ENCODE measurements at places on chromosomes 1 and 21.

DNA sequence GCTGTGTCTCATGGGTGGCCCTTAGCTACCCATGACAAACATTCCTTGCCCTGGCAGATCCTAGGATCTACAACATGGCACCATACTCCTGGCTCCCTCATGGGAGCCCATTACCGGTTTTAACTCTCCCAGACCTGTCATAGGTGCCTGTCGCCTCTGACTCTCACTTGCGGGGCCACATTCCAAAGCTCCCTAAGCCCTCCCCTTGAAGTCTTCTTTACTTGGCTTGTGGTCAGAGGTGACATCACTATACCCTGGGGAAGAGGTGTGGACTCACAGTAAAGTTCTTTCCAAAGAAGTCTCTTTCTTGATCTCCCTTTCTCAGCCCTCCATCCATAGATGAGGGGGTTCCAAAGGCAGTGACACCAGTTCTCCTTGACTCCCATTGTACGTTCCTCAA is 5.4 kb upstream of the SLAMF9 start:
- no peak for DNase-seq

- no peak for DNase-seq
These were observed 164.8 kb downstream of the TPR start for GRCh38 chr1:186210258-186210657.

DNA sequence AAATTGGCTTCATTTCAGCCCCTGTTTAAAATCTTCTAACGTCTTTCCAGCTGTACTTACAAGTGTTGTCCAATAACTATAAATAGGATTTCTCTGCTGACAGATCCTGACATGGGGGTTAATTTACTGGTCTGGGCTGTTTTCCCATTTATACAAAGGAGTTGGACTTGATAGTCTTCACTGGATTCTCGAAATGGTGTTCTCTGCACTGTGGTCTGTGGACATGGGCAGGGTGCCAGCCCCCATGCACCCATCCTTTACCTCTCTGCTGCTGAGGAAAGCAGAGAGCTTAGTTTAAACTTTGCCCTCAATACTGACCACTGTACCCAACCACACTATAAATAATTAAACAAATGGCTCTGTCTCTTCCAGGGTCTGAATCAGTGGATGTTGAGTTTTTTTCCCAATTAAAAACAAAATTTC is 5.2 kb downstream of the DIO1 start:
- no peak for DNase-seq

- DNase-seq: no peak
These were observed 2.4 kb downstream of the DTL start for GRCh38 chr1:212037900-212038299.

- DNase-seq: no peak
These were observed 134.4 kb downstream of the TGFB2 start for GRCh38 chr1:218479436-218480115.

- no peak for DNase-seq
These were observed 12.3 kb upstream of the CENPF start for GRCh38 chr1:214590696-214591095.

DNA sequence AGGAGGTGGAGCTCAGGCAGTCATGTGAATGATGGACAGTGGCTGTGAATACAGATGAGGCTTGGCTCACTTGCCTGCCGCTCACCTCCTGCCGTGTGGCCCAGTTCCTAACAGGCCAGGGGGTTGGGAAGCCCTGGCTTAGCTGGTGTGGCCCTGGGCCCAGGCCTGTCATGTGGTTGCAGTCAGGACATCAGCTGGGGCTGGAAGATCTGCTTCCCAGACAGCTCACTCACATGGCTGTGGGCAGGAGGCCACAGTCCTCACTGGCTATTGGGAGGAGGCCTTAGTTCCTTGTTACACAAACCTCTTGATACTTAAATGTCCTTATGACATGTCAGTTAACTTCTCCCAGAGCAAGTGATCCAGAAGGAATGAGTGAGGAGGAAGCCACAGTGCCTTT is 138.8 kb upstream of the CSF3R start:
- DNase-seq: no peak

DNA sequence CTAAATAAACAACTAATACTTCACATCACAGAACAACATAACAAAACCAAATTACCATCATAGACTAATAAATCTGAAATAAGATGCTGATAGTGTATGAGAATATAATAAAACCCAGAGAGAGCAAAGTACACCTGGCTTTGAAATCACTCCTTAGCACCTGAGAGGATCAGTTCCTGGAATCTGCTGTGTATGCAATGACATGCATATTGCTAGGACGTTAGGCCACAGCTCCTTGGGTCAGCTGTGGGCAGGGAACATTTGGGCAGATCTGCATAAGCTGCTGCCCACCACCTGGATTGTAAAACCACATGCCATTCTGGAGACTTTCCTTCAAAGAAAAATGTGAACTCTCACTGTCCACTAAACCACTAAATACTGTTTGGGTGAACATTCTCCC is 81.1 kb downstream of the NR5A2 start:
- DNase-seq: no peak

- DNase-seq: no peak
These were observed 37.2 kb downstream of the MRAP start for GRCh38 chr21:32335601-32336575.

GRCh38 chr1:96973605-96974004 is 252.0 kb downstream of the PTBP2 start:
- no peak for DNase-seq

DNA sequence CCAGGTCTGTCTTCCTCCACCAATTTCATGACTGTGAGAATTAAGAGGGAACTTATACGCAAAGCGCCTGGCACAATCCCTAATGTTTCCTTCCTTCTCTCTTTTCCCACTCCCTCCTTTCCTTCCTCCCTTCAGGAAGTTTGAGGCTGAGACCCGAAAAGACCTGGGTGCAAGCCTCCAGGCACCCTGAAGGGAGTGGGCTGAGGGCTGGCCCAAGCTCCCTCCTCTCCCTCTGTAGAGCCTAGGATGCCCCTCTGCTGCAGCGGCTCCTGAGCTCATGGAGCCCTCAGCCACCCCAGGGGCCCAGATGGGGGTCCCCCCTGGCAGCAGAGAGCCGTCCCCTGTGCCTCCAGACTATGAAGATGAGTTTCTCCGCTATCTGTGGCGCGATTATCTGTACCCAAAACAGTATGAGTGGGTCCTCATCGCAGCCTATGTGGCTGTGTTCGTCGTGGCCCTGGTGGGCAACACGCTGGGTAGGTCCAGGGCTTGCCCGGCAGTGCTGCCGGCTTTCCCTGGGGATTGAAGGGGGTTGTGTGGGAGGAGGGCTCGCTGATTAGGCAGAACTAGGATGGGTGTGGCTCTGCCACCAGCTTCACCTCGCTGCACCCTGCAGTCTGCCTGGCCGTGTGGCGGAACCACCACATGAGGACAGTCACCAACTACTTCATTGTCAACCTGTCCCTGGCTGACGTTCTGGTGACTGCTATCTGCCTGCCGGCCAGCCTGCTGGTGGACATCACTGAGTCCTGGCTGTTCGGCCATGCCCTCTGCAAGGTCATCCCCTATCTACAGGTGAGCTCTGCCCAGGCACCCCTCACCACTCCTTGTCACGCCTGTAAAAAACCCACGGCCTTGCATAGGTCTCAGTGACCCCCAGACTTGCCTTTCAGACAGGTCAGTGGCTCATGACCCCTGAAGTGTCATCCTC is 1.7 kb downstream of the HCRTR1 start:
- no peak for DNase-seq

GRCh38 chr1:9764550-9764949 is 59.2 kb downstream of the CLSTN1 start:
- DNase-seq: no peak

DNA sequence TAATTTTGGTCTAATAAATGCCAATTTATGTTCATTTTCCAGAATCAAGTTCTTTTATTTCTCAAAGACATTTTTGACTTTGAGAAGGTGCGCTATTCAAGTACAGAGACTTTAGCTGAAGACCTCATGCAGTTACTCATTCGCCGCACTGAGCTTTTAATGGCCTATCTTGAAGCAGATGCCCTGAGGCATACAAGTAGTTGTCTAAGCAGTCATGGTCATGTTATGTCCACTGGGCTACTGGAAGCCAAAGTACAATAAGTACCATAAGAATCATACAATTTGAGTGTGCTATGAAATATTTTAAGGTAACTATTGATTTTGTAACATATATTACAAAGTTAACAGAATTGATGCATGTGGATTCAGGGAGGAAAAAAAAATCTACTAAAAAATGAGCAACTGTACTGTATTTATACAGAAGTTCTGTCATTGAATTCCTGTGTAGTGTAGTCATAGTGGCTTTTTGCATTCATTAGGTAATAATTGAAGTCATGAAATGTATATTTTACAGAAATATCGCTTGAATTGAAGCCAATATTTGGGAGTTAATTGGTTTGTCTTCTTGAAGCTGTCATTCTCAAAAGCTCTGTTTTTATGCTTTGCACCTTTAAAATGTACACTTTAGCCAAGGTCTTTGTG is 13.5 kb upstream of the NEXN start:
- DNase-seq: no peak

DNA sequence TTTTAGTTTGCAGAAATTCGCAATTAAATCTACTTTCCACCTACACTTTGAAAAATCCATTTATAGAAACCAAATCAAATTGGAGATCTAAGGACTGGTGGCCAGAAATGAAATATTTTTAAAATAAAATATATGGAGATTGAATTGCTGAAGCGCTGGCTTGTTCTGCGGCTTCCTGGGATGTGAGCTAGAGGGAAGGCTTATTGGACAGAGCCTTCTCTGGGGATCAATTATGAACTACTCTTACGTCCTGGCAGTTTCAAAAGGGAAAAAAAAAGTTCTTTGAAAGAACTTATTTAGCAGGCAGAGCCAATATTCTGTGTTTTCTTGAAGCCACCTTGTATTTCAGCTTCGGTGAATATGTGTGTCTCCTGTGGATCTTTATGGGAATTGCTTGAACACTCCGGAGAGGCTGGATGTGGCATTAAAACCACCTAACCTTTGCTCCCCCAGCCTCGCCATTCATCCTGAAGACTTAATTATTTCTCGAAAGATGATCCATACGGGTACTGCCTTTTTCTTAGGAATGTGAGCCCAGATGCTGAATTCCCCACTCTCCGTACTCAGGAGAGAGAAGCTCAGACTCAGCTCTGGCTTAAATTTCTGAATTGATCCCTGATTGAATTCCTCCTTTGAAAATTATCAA is 478.9 kb upstream of the VAMP3 start:
- no peak for DNase-seq

DNA sequence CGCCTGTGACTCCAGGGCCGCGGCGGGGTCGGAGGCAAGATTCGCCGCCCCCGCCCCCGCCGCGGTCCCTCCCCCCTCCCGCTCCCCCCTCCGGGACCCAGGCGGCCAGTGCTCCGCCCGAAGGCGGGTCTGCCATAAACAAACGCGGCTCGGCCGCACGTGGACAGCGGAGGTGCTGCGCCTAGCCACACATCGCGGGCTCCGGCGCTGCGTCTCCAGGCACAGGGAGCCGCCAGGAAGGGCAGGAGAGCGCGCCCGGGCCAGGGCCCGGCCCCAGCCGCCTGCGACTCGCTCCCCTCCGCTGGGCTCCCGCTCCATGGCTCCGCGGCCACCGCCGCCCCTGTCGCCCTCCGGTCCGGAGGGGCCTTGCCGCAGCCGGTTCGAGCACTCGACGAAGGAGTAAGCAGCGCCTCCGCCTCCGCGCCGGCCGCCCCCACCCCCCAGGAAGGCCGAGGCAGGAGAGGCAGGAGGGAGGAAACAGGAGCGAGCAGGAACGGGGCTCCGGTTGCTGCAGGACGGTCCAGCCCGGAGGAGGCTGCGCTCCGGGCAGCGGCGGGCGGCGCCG is at the start of gene SIM2:
SIM2 (plus strand) TSS at position 135 of the 565 bp plus-strand sequence. CDS start 632 bp downstream, outside the sequence.
- no peak for DNase-seq

DNA sequence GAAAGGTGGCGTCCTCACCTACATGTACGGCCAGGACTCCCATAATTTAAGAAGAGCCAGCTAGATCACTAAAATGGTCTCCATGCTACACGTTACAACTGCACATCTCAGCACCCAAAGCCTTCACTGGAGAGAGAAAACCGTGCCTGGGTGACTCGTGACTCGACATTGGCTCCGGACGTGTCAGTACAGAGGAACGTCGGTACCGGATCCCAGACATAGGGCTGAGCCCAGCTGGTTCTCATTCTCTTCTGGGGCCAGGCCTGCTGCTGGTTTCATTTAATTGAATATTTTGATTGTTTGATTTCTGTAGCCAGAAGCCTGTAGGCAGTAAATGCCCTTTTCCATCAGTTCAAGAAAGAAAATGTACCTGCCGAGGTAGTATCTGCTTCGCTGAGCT is 93.1 kb downstream of the HHIPL2 start:
- no peak for DNase-seq

DNA sequence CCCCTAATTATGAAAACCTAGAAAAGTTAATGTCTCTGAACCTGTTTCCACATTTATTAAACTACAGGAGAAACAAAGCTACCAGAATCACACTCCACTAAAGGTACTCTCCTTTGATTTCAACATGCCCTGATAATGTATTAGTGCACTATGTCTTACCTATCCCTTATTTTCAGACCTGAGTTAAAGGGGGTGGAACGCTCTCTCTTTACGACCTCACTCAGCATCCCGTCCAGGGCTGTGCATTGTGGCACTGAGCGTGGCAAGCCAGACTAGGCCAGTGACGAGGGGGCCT is 678 bp downstream of the LSM10 start:
- DNase-seq: no peak

GRCh38 chr1:156656806-156657740 is 15.2 kb downstream of the BCAN start:
- peak; percentile 53 for DNase-seq

DNA sequence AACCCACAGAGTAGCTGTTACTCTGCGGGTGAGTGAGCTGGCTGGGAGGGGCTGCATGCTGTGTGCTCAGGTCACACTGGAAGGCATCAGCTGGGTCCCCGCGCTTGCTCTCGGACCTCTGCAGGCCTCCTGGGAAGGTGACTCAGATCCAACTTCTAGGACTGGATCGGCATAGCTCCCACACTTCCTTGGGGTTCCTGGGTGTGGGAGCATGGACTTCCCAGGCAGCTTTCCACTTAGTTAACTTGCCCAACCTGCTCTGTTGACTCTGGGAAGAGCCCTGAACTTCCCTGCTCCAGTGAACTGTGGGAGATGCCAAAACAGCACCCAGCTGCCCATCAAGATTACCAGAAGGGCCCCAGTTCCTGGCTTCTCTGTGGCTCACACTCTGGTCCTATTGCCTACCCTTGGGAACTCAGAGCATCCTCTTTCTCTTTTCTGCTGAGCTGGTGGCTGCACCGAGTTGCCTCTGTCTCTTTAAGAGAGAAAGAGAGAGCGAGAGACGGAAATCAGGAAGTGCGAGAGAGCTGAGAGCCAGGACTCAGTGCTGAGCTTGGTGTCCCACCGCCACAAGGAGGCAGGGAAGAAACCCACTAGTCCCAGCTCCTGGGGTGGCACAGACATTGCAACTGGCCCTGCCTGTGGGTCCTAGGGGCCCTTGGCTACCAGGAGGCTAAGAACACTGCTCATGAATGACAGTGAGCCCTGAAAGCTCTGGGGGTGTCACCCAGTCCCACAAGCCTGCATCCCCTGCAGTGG is at the start of gene IKBKE:
IKBKE (plus strand) TSS at position 544 of the 759 bp plus-strand sequence. CDS start 2,752 bp downstream, outside the sequence.
- DNase-seq: peak; percentile 27

- DNase-seq: no peak
These were observed 91.7 kb downstream of the COL24A1 start for GRCh38 chr1:86064899-86065298.

- DNase-seq: no peak
These were observed 26.5 kb downstream of the AKNAD1 start for GRCh38 chr1:108830119-108831008.
